ENCODE measurements at places on chromosomes 1 and 21.

GRCh38 chr1:93874025-93874651 is 4.9 kb downstream of the DNTTIP2 start:
- peak; percentile 27 for DNase-seq

DNA sequence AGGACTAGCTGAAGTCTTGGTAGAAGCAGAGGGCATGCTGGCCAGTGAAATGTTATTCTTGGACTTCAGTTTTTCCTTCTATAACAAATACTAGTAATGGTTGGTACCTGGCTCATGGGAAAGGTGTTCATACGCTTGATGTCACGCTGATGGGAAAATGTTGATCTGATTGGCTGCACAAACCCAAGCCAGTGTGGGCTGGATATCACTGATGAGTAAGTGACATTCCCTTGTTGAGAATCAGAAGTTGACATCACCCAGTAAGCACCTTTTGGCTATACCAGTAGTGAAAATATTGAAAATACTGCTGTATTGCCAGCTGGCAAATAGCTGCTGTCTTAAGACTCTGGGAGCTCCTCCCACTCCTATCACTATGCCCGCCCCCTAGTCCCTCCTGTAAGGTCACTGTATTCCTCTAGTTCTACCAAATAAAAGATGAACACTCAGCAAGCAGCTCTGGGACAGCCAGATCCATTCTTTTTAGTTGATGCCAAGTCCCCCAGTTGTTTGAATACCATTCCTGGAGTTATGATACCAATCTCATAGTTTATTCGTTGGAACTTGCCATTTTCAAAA is 168.2 kb downstream of the GRIK1 start:
- DNase-seq = no peak

- DNase-seq = no peak
Observed at GRCh38 chr1:3251807-3252428, 182.9 kb downstream of the PRDM16 start.

GRCh38 chr1:193568512-193568911 is 382.1 kb upstream of the B3GALT2 start:
- no peak for DNase-seq

- DNase-seq = no peak
Observed at GRCh38 chr1:179447489-179447888, 81.7 kb downstream of the AXDND1 start.

DNA sequence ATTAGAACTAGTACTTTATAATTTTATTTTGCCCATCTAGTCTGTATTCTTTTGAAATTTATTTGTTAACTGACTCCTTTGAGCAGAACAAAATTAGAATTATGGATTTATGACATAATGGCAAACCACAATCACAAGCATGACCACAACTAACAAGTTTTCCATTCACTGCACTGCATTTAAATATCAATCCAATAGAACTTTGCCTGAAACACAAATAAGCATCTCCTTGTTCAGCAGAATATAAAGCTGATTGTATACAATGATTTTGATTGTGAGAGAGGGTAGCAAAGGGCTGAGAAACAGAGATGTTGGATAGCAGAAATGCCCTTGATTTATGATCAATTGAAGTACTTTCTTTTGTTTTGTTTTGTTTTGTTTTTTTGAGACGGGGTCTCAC is 495.5 kb upstream of the RGS18 start:
- DNase-seq = no peak

GRCh38 chr1:246039584-246039983 is 467.5 kb downstream of the SMYD3 start:
- DNase-seq = no peak

DNA sequence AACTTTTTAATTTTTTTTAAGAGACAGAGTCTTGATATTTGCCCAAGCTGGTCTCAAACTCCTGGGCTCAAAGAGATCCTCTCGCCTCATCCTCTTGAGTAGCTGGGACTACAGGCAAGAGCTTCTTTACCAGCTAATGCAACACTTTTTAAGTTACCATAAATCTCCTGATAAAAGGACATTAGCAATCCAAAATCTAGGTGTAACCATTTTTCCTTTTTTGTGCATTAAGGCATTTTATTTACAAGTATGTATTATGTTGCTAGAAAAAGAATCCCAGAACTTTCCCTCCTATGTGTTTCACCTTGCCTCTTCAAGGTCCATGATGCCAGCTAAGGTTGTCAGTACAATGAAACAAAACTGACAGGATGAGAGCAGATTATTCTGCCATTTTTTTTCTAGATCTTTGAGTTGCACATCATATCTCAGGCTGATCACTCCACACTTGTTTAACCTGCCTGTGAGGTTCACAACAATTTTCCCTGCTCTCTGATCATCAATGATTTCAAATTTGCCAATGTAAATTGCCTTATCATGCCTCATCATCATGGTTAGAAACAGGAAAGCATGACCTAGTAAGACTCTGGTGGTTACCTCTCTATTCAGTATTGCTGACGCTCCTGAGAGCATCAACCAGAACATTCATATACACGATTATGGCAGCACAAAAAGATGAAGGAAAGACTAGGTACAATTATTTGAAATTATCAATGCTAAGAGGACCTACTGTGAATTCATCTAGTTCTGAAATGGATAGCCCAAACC is 173.2 kb downstream of the EIF4G3 start:
- DNase-seq = no peak
